ENCODE measurements at places on chromosomes 4 and X.
A peak's percentile ranks its signal among the peaks of the same experiment; 100 is the strongest.

GRCh38 chr4:170272959-170273358, 183.2 kb upstream of the AADAT start:
- no peak for DNase-seq

- no peak for DNase-seq
Observed at GRCh38 chr4:55910140-55910539, 38.6 kb upstream of the CEP135 start.

DNA sequence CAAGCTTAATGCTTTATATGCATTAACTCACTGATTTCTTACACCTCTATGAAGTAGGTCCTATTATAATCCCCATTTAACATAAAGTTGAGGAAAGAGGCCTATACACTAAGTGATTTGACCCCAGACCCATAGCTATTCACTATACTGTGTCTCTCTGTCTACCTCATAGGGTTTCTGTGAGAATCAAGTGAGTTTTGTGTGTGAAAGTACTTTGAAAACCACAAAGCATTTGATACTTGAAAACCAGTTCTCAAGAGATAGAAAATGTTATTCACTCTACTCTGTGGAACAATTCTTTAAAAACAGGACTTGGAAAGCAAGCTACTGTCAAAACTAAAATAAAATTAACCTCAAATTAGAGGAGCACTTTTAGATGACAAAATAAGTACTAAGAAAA, 35.0 kb downstream of the SHROOM3 start:
- no peak for DNase-seq

- no peak for DNase-seq
Observed at GRCh38 chr4:125808022-125808421, 493.3 kb downstream of the FAT4 start.

DNA sequence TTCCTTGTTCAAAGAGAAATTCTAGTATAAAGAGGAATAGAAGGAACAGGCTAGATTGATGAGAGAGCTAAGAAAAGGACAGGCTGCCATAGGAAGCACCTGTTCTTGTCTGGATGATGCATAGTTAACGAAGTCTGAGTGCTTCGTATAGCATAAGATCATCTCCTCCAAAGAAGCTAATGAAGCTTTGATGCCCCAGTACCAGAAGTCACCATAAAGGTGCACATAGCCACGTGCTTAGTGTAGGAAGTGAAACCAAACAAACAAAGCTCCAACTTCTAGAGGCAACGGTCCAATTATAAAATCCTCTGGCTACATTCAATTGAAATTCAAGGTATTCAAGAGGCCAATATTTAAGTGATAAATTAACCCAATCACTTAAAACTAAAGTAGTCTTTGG, 31.0 kb downstream of the AFAP1 start:
- no peak for DNase-seq

GRCh38 chrX:111652719-111653118, 28.3 kb upstream of the ALG13 start:
- no peak for DNase-seq

- DNase-seq = no peak
Observed at GRCh38 chr4:25533256-25533655, 122.4 kb upstream of the SLC34A2 start.

DNA sequence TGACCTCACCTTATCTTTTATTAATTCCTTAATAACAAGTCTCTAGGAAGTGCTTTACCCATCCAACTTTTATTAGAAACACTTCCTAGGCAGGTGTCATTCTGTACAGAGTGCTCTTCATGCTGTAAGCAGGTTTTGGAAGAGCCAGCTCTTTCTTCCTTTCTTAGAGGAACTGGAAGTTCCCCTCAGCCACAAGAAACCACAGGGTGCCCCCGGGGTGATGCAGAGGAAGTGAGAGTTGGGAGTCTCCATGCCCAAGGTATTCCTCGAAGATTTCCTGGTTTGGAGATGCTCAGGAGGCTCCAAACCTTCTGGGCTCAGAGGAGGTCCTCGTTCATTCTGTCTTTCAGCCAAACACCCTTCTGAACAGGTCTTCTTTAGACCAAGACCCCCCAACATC, 83.8 kb downstream of the EGF start:
- no peak for DNase-seq

DNA sequence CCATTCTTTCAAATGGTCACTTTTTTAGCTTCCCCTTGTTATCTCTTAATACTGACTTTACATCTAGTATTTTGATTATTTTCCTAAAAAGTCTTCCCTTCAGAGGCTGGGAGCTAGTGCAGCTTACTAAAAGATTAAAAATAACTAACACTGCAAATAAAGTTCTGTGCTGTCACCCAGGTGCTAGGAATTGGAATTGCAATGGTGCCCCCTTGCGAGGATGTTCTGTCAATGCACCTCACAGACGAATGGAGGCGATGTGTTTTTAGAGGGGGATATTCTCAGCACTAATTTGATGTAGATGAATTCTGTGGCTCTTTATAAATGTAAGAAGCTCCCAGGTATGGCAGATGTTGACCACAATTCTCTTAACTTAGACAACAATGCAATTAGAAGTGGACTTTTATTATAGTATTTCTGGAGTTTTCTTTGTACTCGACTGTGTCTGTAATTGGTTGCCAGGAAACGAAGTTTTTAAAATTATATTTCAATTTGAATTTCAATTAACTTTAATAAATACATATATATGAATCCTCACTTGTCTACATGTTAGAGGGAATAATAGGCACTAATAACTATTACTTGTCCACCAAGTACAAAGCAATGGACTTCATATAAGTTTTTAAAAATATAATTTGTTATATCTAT, 22.0 kb upstream of the SMIM31 start:
- peak; percentile 51 for DNase-seq

GRCh38 chr4:81538716-81539427, 67.2 kb upstream of the RASGEF1B start:
- DNase-seq = no peak

DNA sequence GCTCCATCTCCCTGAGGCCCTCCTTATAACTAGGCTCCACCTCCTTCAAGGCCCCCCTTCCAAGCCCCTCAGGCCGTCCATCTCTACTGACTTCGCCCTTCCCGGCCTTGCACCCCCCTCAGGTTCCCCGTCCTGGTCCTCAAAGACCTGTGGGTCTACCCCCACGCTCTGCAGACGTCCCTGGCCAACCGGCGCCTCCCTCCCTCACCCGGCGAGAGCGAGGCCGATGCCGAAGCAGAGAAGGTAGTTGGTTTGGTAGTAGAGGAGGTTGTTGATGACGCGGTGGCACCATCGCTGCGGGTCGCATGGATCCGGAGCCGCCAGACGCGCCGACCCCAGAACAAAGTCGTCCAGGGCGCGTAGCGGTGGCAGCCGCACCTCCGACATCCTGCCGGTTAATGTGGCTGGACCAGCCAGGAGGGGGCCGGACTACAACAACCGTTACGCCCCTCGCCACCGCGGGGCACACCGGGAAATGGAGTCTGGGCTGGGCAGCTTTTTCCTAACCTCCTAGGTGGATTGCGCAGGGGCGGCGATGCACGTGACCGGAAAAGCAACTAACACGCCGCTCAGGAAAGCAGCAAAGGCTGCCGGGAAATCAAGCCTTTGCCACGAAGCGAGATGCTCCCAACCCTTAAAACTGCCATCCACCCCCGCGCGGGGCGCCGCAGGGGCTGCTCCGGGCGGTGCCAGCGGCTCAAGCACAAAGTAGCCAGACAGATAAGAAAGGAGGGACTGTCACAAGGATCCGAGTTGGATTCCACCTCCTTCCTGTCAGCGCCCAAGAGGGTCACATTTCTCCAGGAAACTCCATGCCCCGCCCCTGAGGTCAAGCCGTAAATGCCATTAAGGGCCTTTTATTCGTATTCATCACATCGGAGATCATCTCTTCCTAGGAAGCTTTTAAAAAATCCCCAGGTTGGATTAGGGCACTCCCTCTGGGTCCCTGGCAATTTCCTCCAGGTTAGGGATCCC, at the start of gene PRAF2:
Gene PRAF2 (minus strand): TSS at position 402 of the 975 bp plus-strand sequence. CDS start 15 bp downstream, at position 387.
- DNase-seq = peak; percentile 93

GRCh38 chr4:151197247-151197646, 79.7 kb upstream of the PRSS48 start:
- DNase-seq = no peak

- no peak for DNase-seq
Observed at GRCh38 chr4:139017861-139018260, 2.3 kb downstream of the NOCT start.

DNA sequence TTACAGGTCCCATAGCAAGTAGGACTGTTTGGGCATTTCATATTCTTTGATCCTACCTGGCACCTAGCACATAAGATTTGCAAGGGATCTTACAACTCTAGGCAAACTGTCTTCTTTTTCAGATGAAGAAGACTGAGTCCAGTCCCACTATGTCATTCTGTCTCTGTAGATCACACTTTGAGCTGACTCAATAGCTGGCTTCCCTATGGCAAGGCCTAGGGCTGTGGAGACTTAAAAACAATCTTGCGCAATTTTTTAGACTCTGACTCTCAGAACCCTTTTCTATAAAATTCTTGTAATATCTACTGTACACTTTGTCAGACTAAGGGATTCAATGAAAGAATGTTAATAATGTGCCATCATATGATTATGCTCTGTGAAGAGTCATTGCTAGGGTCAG, 26.7 kb downstream of the OTC start:
- no peak for DNase-seq

GRCh38 chr4:76361689-76362412, 55.3 kb downstream of the STBD1 start:
- no peak for DNase-seq

- DNase-seq = no peak
Observed at GRCh38 chr4:158671665-158671914, at the start of gene C4orf46. C4orf46 (minus strand) TSS chr4:158671887; CDS start chr4:158671801, 86 bp downstream.

- DNase-seq = no peak
Observed at GRCh38 chr4:78024576-78025091, 32.5 kb upstream of the FRAS1 start.

DNA sequence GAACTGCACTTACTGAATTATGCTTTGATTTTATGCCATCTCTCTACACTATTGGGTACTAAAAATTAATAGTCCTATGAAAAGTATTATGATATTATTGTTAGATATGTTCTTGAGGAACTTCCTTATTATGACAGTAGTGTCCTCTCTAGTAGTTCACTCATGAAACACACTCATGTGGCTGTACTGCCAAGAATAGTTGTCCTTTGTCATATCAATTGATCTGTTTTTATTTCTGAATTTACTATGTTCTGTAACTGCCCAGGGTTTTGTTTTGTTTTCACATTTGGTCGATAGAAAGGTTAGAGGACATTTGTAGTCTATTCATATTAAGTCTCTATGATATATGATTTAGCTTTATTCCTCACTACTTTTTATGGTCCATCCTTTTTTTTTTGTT, 215.2 kb downstream of the PPARGC1A start:
- DNase-seq = no peak

GRCh38 chrX:27350476-27350875, 112.7 kb downstream of the PPP4R3C start:
- DNase-seq = no peak

DNA sequence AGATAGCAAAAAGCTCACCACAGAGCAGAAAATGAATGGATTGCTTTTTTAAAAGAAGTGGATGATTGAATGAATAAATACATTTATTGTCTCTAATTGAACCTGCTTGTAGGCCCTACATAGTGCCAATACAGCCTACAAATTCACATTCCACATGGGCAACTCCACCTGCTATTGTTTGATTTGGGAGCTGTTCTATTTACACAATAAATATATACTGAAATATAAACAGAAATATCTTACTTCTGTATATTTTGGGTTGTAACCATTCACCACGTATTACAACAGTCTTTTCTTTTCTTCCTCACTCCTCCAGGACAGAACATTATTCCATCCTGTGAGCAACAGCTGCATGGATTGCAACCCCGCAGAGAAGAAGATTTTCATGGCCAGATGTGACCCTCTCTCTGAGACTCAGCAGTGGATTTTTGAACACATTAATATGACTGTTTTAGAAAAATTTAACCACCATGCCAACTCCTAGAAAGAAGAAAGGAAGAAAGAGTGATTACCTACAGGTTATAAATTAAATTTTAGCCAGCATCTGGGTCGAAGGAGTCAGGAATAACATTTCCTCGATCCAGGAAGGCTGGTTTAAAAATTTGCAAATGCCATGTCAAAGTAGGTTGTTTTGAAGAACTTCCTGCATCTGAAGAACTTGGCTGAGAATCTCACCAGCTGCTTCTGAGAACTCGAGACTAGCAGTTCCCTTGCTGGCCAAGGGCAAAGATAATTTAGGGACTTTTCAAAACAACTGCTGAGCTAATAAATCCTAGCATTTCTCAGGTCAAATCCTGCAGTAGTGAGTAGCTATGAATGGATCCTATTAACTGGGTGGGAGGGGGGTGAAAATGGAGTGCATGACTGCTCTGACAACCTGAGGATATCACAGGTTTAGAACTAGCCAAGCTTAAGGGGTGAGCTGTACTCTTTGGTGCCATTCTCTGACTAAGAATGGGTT, 128.7 kb upstream of the GALNT7 start:
- DNase-seq = no peak

DNA sequence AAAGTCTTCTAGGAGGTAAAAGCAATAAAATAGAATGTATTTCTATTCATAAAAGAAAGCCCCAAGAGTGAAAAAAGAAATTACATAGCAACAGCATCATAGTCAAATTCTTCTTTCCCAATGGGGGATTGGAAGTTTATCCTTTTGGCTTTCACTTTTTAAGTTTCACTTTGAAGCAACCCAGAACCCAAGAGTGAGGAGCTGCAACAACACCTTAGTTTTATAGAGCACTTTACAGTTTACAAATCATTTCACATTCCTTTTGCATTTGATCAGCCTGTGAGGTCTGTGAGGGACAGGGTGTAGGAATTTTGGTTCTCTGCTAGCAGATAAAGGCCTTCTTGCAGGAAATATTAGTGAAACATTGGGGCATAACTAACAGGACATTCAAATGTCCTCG, 112.0 kb upstream of the NDP start:
- no peak for DNase-seq

- DNase-seq = no peak
Observed at GRCh38 chr4:173527103-173527891, 2.7 kb downstream of the HAND2 start.

- no peak for DNase-seq
Observed at GRCh38 chr4:41002309-41002708, 212.0 kb downstream of the APBB2 start.

GRCh38 chr4:37721995-37722638, 35.9 kb upstream of the RELL1 start:
- DNase-seq = peak; percentile 4

GRCh38 chrX:88908056-88908455, 161.0 kb downstream of the CPXCR1 start:
- DNase-seq = no peak

DNA sequence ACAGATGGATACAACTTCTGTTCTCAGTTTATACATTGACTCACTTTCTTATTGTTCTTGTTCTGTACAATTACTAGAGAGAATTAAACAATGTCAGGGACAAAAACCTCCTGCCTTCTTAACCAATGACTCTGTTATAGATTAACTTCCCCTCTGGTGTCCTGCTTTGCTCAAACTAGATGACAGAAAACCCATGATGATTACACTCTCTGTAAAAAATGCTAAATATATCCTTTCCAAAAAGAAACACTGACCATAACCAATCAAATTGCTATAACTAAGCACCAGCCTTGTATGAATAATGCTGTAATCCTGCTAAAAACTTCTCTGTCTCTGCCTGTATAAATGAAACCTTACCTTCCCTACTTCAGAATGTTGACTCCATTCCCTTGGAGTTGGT, 29.8 kb upstream of the IL13RA2 start:
- DNase-seq = no peak
